ENCODE measurements at places on chromosomes 5 and 9.

DNA sequence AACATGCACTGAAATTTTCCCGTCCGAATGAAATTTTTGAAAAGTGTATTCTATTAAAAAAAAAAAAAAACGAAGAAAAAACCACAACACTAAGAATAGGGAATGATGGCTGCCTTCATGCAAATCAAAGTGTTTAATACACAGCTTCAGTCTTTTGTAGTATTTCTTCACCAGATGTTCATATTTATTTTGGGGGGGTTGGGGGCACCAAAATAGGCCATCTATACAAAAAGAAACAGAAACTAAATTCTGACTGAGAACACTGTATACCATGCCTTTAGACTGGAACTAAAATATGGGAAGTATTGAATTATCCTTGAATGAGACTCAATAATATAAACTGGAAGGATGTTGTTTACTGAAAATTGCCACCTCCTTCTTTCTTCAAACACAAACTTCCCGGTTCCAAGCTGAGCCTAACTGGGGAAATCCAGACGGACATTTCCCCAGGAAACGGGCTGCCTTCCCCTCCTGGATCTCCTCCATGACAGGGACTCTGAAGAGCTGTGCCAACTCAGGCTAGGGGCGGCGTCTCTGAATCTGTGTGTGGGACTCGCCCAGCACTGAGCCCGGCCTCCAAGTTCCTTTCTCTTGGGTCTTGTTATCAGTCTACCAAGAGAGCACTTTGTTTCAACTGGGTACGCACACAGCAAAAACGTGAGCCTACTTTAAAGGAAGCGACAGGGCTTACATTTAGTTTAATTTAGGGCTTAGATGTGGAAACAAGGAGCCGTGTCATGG, 511.3 kb upstream of the ADAMTS16 start:
- DNase-seq = no peak

DNA sequence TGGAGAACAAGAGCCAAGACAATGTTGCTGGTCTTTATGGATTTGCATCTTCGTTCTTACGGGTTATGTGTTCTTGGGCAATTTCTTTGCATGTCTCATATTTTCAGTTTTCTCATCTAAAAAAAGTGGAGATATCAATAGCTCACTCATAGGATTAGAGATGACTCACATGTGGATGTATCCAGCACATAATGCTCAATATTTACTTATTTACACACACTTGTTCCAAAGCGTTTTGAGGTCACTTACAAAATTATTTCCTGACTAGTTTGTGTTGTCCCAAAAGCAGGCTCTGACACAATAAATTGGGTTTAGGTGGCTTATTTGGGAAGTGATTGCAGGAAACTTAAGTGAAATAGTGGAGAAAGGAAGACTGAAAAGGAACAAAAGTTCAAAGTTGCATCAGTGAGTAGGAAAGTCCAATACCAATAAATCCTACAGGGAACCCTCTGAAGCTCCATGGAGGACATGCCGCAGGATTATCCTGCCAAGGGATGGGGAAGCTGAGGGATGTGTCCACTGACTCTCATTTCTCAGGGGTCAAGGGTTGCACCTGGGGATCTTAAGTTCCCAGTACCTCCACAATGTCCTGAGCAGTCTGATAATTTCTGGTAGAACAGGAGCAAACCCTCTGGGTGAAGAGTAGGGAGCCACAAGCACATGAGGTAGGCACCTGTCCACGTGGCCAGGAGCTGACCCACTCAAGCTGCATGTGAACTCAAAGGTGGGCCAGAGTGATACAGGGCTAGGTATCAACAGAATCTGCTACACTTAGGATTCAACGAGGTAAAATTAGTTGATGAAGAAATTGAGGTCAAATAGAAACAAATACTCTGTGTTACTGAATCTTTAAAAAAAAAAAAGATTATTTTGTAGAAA, 37.4 kb upstream of the SLC44A1 start:
- DNase-seq = no peak

DNA sequence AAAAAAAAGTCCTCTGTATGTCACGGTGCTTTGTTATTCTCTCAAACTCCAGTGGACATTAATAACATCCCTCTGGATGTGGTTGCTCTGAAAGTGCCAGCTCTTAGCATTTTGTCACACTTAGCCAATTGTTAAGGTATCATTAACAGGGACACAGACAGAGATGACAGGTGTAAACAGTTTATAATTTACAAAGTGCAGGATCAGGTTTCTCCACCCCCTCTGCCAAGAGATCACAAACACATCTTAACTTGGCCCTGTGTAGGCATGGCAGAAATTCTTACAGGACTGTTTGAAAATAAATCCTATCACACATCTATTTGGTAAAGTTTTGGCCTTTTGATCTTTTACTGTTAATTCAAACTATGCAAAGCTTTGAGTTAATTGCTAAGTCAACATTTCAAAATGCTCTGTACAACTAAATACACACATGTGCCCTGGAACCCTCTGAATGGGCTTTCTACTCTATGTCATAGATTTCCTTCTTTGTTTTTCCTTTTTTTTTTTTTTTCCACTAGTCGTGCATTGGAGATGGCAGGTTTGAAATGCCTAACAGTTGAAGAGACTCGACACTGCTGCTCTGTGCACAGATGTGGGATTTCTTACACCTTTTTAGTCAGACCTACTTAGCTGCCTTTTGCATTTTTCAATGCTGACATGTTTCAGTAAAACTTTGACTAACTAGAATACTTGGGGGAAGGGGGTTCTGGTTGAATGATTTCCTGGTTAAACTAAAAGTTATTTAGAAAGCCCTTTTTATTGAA, 41.7 kb downstream of the SEMA6A start:
- DNase-seq = no peak

DNA sequence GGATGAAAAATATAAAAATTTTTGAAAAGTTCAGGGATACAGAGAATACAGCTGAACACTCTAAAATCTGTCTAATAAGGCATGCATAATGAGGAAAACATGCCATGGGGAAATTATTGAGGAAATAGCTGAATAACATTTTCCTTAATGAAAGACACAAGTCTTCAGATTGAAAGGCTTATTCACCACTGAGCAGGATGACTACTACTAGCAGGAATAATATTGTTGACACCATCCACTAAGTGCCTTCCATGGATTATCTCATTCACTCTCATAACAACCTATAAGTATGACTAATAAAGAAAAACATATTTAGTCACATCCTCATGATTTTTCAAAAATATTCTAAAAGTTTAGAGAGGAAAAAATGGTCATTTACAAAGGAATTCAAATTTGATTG, 96.7 kb upstream of the FER start:
- no peak for DNase-seq

DNA sequence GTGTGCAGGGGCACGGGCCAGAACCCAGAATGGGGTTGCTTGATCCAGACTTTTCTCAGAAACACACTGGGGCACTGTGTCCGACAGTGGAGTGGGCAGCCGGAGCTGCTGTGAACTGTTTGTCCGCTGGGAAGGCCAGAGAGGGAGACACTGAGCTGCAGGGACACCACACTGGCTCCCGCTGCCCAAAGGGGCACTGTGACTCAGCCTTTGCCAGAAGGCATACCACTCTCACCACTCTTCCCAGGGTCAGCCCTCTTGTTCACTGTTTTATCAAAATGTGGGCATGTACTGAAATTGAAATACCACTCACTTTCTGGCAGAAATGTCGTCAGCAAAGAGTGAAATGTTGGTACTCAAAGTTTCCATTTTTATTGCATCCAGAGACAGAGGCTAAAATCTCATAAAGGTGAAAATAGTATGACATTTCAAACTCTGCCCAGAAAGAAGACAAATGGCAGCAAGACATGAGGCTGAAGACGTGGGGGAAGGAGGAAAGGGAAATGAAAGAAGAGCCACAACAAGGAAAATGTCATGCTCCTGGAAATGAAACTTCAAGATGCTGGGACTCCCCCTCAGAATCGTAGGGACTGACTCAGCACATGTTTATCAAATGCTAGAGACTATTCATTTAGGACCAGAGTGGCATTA, 4.5 kb upstream of the IL7R start:
- peak; percentile 70 for DNase-seq

DNA sequence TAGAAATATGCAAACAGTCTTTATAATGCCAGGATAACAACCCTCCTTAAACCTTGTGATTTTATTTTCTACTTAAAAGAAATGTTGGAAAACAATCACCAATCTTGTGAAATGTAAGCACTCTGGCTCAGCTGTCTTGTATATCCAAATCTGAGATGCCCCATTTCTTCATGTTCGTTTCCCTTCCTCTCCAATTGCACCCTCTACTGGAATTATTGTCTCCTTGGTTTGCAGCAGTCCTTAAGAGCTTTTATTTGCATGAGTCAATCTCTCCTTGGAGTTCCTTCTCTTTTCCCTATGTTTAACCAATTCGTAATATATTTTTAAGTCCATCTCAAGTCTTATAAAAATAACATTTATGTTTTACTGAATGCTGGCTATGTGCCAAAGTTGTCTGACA, 362.0 kb upstream of the CDH10 start:
- DNase-seq = no peak

DNA sequence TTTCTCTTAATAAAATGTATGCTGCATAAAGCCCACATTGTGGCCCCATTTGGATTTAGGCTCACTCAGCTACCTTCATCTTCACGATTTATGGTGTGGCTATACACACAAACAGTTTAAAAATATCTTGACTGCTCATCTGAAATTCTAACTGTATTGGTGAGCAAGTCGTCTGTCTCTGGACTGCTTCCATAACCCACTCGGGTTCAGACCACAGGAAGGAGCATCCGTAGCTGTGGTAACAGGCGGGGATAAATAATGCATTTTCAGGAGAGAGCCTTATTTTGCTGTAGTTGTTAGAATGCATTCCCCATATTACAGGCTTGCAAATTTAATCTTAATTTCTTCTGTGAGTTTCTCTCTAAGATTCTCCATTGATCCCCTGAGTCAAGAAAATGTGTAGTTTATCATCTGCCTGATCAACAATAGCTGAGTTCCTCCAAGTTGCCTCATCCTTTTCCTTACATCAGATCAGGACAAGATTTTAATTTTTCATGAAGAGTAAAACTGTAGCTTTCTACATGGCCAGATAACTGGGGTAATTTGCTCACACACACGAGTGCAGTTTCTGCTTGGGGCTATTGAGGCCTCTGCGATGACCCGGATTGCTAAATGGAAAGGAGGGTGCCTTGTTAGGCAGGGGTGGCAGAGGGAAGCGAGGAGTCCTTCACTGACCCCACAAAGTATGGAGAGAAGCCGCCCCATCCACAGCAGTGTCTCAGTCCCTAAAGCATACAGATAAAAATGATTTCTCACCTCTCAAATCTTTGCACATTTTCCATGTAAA, 133.9 kb downstream of the FSTL4 start:
- no peak for DNase-seq

- no peak for DNase-seq
Observed at GRCh38 chr9:134299883-134300282, 26.4 kb upstream of the RXRA start.

GRCh38 chr5:127441799-127442484, 75.5 kb upstream of the PRRC1 start:
- no peak for DNase-seq

DNA sequence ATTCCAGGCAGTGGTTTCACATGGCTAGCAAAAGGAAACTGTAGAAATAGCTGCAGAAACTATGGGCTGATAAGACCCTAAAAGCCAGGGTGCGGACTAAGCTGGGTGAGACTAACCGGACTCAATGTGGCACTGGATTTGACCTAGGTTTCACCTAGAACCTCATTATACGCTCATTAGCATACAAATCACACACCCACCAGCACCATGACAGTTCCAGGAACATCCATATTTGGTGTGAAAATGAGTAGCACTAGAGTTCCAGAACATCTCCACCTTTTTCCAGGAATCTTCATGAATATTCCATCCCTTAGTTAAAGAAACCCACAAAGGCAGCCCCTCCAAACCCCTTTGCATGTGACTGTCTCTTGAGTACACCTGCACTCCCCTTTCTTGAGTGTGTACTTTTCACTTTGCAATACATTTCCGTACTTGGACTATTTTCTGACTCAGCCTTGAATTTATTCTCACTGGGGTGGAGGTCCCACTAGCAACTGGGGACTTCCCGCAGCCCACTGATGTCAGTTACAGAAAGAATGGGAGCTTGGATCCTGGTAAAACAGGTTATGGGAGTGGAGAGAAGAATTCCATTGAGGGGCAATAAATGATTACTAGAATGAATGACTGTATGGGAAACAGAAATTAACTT, 58.0 kb upstream of the SPATA31C2 start:
- no peak for DNase-seq

GRCh38 chr9:121598965-121599871, 52.2 kb upstream of the DAB2IP start:
- DNase-seq = no peak

- peak; percentile 6 for DNase-seq
Observed at GRCh38 chr5:168946363-168946762, 354.6 kb downstream of the SLIT3 start.

DNA sequence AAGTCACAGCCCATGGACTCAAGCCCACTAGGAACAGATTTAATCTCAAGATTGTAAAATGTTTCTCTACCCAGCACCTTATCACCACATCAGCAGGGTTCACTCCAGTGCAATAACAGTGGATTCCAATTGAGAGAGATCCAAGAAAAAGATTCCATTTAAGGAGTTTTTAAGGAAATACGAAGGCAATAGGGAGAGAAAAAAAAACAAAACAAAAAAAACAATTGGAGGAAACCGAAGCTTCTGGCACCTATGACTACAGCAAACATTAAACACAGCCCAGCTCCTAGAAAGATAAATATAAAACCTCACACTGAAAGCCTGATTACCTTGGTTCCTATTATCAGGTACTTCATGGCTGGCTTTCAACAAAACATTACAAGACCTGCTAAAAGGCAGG, 192.7 kb downstream of the DAB2IP start:
- no peak for DNase-seq

GRCh38 chr9:113947941-113948340, 71.8 kb downstream of the ZNF618 start:
- DNase-seq = no peak

DNA sequence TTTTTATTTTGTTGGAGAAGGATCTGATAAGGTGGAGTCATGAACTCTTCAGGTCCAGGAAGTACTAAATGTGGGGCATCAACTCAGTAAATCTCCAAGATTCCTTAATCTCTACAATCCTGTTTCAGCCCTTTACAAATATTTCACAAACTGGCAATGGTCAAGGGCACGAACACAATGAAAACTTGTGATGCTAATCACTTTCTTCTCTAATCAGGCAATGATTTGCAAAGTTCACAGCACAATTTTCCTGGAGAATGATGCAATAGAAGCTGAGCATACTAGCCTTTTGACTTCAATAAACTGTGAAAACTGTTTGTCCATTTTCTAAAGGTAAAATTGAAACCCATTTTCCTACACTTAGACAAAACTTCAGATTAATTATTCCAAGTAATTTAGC, 16.9 kb downstream of the GDF9 start:
- no peak for DNase-seq

- no peak for DNase-seq
Observed at GRCh38 chr9:114774524-114774923, 31.3 kb downstream of the TNFSF15 start.

Data from stimulated activated naive CD8-positive, alpha-beta T cell treated with anti-CD3 and anti-CD28 coated beads, Interleukin-15, Interleukin-2, amounts not matched to agents 100 U/mL and 50 U/mL, for 24 hours (primary cell).